Activated CD8-positive, alpha-beta memory T cell treated with anti-CD3 and anti-CD28 coated beads for 1 hour (primary cell): ENCODE measurements at places on chromosomes 5 and 9.

- DNase-seq, result no peak
Observed at GRCh38 chr5:30968971-30969370, 224.5 kb upstream of the CDH6 start.

GRCh38 chr9:136808806-136809158 lies 1.0 kb downstream of the RABL6 start:
- DNase-seq, result no peak

- no peak for DNase-seq
Observed at GRCh38 chr9:19229595-19230354, 718 bp upstream of the DENND4C start.

DNA sequence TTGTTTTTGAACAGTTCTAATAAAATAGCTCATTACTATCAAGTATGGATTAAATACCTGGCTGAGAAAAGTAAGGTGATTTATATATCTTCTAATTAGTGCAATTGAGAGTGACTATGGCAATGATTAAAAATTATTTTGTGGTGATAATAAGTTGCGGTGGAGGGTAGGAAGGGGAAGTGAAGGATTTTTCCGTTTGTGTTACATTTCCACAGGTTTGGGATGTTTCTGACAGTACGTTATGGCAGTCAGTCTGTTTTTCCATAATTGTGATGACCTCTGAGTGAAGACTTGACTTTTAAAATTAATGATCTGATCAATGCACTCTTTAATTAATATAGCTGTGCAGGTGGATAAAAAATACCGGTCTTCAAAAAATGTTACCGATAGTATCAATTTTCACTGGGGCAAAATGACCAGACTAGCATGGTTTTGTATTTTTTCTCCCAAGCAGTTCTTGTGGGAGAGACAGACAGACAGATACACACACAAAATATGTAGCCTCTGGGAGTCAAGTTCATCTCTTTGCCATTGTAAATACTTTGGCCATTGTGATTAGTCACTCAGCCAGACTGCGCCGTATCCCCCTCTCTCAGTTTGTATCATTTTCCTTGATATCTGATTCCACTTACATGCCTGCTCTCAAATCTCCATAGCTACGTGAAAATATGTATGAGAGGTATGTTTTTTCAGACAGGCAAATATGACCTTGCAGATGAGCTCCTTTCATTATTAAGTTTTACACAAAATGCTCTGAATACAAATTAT lies 60.2 kb downstream of the ARHGAP26 start:
- DNase-seq, result no peak

GRCh38 chr5:158198636-158199035 lies 339.7 kb upstream of the CLINT1 start:
- DNase-seq, result no peak

GRCh38 chr9:76107482-76107881 lies 217.0 kb downstream of the PCSK5 start:
- DNase-seq, result no peak

DNA sequence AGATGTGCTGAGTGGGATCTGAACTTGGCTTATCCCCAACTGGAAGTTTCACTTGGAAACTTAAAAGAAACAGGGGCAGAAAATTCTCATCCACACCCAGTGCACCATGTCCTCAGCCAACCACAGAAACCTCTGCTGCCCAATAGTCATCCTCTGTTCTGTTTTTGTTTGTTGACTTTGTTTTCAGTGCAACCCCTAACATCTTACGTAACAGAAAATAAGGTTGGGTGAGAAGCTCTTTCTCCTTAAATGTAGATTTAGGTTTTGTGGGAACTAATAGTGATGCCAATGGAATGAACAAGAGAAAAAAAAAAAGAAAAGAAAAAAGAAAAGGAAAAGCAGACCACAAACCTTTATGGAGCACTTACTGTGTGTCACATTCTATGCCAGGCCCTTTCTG lies 262.8 kb downstream of the PAPPA start:
- DNase-seq, result no peak

DNA sequence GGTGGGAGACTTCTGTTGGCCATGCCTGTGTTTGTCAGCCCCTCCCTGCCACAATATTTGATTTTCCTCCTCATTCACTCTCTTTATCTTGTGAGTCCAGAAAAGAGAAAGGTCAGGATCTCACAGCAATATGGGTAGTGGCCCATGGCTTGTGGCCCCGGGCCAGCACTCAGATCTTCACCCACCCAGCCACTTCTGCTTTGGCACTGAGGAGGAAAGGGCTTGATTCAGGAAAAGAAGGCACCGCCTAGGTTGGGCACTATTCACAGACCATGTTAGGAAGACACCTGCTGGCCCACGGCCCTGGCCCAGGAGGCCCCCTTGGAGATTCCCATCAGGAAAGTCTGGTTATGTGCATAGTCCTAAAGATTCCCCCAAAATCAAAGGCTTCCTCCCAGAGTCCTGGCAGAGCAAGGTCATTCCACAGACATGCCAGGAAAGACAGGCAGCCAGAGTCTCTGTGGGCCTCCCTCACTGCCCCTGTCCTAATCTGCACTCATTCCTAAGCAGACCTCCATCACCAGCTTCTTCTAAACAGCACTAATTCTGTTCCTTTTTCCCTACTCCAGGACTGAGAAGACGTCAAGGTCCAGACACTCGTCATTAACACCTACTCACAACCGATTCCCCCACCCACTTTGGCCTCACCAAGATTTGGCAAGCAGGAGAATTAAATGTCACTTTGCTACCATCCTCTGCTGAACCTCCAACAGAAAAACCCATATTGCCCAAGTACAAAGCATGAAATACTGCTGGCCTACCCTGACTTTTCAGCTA lies 179.3 kb downstream of the DEPDC1B start:
- no peak for DNase-seq

GRCh38 chr9:96603305-96604003 lies 16.2 kb downstream of the CDC14B start:
- no peak for DNase-seq

DNA sequence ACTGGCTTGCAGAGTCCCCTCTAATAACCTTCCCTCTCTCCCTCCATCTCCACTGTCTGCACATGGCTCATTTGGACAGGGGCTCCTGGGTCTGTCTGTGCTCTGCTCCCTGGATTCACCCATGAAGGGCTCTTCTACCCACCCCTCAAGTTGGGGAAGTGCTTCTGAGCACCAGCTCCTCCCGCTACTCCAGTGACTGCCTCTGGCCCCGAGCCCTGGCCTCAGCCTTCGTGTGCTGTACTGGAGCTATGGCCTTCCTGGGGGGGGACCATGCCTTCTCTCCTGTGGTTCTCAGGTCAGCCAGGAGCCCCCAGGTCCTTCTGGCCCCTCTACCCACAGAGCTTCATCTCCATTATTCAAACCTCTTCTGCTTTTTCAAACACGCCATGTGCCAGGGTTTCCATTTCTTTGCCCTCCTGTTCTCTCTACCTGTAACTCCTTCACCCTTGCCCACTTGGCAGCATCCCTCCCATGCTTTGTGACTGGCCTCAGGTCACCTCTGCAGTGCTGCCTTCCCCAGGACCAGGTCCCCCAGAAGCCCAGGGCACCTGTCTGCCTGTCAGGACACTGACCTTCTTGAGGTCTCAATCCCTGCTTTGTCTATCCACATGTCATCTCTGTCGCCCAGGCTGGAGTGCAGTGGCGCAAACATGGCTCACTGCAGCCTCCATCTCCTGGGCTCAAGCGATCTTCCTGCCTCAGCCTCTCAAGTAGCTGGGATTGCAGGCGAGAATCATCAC lies 9.5 kb downstream of the SH3PXD2B start:
- DNase-seq, result no peak

- no peak for DNase-seq
Observed at GRCh38 chr5:171258737-171259415, 50.2 kb upstream of the TLX3 start.

DNA sequence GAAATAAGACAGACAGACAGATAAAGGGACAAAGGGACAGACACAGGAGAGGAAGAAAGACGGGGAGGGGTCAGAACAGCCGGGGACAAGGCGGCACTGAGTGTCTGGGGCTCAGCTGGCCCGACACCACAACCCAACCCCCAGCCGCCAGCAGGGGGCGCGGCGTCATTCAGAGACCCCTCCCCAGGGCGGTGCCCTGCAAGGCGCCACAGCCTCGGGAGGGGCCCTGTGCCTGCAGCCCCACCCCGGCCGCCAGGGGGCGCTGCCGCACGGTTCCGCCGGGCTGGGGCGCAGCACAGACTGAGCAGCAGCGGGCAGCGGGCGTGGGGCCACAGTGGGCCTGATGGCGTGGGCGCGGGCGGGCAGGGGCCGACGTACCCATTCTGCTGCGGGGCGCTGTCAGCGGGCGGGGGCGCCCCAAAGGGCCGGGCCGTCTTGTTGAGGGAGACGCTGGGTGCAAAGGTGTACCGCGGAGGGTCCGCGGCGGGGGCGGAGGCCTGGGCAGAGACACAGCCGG lies 5.9 kb downstream of the PDLIM7 start:
- no peak for DNase-seq

GRCh38 chr5:150609843-150610584 lies 30.4 kb upstream of the SYNPO start:
- no peak for DNase-seq

- no peak for DNase-seq
Observed at GRCh38 chr9:112743216-112743836, 7.2 kb upstream of the SNX30 start.

- no peak for DNase-seq
Observed at GRCh38 chr5:90440644-90441043, 31.1 kb upstream of the CETN3 start.

- DNase-seq, result no peak
Observed at GRCh38 chr5:174725991-174726601, 1.7 kb downstream of the MSX2 start.

- DNase-seq, result no peak
Observed at GRCh38 chr5:146825033-146825432, 53.5 kb downstream of the PPP2R2B start.

- no peak for DNase-seq
Observed at GRCh38 chr5:10499776-10500175, 58.1 kb downstream of the ROPN1L start.

- no peak for DNase-seq
Observed at GRCh38 chr5:166377756-166378155, 1913.7 kb upstream of the WWC1 start.

DNA sequence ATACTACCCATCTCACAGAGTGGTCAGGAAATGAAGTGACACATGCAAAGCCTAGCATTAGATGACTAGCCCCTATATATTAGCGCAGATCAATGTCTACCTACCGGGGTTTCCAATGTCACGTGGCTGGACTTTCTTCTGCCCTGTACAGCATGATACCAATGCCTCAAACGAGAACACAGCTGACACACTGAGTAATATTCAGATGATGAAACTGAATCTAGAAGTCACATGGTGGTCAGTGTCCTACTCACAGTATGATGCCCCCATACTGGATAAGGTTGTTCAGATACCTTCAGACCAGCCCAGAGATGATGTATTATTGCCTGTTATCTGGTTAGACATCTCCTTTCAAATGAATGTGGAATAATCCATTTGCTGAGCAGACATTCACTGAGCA lies 71.1 kb upstream of the FRRS1L start:
- no peak for DNase-seq

GRCh38 chr5:126984632-126985031 lies 45.7 kb downstream of the MARCHF3 start:
- no peak for DNase-seq

DNA sequence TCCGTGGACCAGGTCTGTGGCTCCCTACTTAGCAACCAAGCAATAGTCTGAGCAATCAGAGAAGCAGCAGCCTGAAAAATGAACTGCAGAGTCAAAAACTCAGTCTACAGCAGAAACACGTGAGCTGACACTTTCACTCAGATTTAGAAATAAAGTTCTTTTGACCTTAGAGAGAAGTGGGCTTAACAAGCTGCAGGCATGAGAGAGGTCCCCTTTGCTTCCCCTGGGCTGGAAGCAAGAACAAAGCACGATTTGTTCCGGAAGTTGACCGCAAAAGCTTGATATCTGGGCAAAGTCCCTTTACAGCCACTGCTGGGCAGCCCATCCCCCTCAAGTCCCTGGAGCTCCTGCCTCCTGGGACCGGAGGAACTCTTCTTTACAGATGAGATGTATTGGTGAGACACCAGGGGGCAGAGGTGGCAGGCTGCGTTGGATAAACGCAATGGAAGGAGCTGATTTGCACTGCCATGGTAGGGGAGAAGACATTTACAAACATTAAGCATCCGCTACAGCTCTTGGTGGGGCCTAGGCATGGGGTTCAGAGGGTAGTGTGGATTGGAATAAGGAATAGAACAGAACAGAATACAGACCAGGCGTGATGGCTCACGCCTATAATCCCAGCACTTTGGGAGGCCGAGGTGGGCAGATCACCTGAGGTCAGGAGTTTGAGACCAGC lies 5.8 kb upstream of the SOWAHA start:
- no peak for DNase-seq

DNA sequence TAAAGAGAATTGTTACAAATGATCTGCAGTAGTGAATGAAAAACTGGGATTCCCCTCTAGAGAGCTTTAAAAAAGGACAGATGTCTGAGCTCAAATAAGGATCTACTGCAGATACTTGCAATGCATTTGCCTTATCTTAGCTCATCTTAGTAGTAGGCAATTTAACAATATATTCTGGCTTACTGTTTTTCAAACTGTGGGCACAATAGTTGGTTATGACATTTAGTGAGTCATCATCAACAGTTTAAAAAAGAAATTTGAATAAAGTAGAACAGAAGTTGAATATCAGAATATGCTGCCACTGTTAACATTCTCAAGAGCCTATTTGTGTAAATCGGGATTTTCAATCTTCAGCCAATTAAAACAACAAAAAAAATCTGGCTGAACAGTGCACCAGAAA lies 6.7 kb upstream of the CAST start:
- DNase-seq, result no peak

GRCh38 chr5:82487131-82487530 lies 209.0 kb upstream of the RPS23 start:
- no peak for DNase-seq

DNA sequence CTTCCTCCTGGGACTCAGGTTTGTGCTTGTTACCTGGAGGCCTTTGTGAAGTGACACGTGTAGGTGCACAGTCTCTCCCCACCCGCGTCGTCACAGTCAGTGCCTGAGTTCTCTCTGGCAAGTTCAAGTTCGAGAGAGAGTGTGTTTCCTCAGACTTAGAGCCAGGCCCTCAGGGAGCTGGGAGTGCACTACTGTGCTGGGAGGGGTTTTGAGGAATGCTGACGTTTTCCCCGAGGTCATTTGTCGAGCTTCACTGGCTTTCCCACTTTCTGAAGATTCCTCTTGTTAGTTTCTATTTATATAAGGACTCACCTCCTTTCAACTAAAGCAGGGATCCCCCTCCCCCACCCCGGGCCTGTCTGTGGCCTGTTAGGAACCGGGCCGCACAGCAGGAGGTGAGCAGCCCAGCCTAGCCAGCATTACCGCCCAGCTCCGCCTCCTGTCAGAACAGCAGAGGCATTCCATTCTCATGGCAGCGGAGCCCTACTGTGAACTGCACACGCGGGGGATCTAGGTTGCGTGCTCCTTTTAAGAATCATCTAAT lies 209.2 kb downstream of the DIRAS2 start:
- no peak for DNase-seq

- DNase-seq, result no peak
Observed at GRCh38 chr5:137113161-137113560, 386.0 kb downstream of the SPOCK1 start.
